Left renal cortex interstitium (tissue), 4 donors: ENCODE measurements at places on chromosomes 7 and 10. TPM values are rescaled to one million over a fixed set of nuclear protein-coding genes. Genes with fewer than 3 reads are reported as not detected.

The ALOX5 gene
- polyA plus RNA-seq = 2.3 TPM

The WNT16 gene
- 0.05 TPM for polyA plus RNA-seq

The SAMD9 gene
- polyA plus RNA-seq = 8.2 TPM

The TAS2R5 gene
- 1.4 TPM for polyA plus RNA-seq

The STAG3 gene
- polyA plus RNA-seq = 37.1 TPM

The ATOH7 gene
- 1.8 TPM for polyA plus RNA-seq

The C10orf143 gene
- polyA plus RNA-seq = 7.7 TPM

The ZNF804B gene
- 0.14 TPM for polyA plus RNA-seq

The CLEC5A gene
- polyA plus RNA-seq = 0.65 TPM

The RTKN2 gene
- 9.3 TPM for polyA plus RNA-seq
